Anterior cingulate cortex (tissue), 58 donors: ENCODE measurements at places on chromosomes 16 and 17.

- DNase-seq = no peak
These were observed 55.5 kb downstream of the HS3ST4 start for GRCh38 chr16:25747160-25747758.

GRCh38 chr16:31476303-31477219, 4.6 kb downstream of the TGFB1I1 start:
- DNase-seq = no peak

DNA sequence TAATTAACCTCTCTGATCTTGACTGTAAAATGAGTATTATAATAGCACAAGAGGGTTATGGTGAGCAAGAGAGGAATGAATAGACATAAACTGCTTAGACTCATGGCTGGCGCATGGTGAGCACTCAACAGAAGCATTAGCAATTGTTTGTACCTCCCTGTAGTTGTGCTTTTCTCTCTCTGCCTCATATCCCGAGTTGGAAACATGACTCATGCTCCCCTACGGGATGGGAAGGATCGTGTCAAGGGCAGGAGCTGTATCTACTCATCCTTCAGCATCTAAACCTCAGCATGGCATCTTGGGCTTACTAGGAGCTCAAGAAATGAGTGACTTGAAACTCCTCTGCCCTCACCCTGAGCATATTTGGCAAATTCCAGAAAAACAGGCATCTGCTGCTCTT, 299.6 kb downstream of the MAP2K4 start:
- no peak for DNase-seq

DNA sequence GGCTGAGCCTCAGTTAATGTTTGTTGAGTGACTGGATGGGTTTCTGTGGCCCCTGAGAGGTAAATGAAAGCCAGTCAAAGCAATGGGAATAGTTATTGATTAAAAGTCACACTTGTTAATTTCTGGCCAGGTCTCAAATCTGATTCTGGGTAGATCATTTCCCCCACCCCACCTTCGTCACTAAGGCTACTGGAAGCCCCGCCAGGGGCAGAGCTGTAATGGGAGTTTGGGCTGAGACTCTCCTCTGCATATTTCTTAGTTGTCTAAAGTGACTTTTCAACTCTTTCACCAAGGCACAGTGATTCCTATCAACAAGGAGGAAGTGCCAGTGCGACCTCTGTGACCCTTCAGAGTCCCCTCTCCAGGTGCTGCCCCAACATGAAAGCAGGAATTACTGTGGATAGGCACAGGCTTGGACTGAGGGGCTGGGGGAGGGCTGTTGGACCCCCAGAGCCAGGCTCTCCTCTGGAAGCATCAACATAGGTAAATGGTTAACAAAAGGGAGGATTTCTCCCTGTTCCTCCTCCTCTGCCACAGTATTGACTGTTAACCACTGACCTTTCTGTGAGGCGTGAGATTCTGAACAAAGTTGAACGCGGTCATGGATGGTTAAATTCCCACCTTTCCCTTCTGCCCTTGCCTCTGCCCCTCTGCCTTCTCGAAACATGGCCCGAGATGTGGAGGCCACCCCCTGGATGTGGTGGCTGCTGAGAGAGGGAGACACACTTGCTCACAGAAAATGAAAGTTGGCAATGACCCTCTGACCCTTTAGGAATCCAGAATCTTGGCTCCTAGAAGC, 20.8 kb upstream of the TBX2 start:
- no peak for DNase-seq

- DNase-seq = no peak
These were observed 13.0 kb upstream of the TMEM92 start for GRCh38 chr17:50261051-50261915.

DNA sequence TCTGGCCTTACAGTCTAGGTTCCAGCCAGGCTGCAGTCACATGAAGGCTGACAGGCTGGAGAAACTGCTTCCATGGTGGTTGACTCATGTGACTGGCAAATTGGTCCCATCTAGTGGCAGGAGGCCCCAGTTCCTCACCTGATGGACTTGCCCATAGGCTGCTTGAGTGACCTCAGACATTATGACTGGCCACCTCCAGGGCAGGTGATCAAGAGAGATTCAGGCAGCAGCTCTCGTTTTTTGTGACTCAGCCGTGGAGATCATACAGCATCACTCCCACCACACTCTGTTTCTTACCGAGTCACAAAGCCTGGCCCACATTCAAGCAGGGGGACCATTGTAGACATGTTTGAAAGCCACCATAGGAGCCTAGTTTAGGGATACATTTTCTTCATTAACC, 34.5 kb downstream of the SIAH1 start:
- no peak for DNase-seq

GRCh38 chr17:47704736-47705135, 10.8 kb downstream of the TBKBP1 start:
- DNase-seq = no peak

GRCh38 chr17:82998637-82999036, 80.8 kb upstream of the METRNL start:
- no peak for DNase-seq

GRCh38 chr17:74757931-74758847, 9.8 kb downstream of the NHERF1 start:
- no peak for DNase-seq

GRCh38 chr17:40952661-40953060, 14.1 kb downstream of the KRT39 start:
- DNase-seq = no peak

- no peak for DNase-seq
These were observed 13.6 kb upstream of the DOC2B start for GRCh38 chr17:194828-195602.

DNA sequence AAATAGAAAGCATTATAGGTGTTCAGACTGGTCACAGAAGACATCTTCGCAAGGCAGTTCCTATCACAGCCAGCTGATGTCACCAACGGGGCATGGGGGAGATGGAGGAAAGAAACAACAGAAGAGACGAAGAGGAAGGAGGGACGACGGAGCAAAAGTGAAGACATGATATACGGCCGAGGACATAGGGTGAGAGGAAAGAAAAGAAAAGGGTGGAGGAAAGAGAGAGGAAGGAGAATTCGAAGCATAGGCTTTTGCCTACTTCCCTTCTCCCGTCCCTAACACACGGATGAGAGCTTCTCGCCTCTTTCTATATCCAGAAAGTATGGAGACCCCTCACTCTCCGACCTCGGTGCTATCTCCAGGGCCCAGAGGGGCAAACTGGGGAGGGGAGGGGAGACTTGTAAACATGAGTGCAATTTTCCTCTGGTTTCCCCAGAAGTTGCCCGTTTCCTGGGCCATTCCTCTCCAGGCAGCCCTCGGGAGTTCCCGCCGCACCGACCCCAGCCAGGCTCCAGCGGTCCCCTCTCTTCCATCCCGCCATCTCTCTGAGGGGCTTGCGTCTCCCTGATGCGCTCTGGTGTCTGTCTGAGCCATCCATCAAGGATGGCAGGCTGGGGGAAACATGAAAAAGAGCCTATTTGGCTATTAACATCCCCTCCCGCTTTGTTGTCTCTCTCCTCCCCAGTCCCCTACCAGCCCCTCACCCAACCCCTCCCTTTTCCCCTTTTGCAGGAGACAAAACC, 26.0 kb downstream of the COPZ2 start:
- no peak for DNase-seq

DNA sequence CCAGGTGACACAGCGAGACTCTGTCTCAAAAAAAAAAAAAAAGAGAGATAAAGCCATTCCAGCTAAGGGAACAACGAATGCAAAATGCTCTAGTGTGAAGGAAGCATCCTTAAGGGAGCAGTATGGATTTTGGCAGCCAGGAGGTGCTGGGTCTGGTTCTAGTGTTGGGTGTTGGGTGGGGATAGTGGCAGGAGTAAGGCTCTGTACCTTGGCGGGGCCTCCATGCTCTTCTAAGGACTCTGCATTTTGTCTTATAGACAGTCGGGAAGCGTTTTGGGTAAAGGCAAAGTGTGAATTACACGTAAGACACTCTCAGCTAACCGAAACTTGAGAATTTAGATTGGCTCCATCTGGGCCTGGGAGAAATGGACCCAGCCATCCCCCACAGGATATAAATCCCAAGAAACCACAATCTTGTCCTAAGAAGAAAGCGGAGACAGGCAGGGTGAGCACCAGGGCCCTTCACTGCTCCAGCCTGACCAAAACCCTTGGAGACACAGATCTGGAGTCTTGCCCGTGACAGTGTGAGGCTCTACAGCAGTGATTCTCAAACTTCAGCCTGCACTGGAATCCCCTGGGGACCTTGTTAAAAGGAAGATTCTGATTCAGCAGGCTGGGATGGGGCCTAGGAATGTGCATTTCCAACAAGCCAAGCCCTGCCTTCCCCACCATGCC, 33.1 kb upstream of the PHB1 start:
- DNase-seq = no peak

DNA sequence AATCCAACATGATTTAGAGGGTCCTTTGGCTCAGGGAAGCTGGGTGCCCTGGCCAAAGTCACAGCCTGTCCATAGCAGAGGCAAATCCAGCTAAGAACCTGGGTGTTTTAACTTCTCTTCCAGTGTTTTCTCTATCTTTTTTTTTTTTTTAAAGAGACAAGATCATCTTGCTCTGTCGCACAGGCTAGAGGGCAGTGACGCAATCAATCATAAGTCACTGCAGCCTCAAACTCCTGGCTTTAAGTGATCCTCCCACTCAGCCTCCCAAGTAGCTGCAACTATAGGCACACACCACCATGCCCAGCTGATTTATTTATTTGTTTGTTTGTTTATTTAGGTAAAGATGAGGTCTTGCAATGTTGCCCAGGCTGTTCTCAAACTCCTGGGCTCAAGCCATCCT, 14.8 kb upstream of the GRIN2A start:
- no peak for DNase-seq

DNA sequence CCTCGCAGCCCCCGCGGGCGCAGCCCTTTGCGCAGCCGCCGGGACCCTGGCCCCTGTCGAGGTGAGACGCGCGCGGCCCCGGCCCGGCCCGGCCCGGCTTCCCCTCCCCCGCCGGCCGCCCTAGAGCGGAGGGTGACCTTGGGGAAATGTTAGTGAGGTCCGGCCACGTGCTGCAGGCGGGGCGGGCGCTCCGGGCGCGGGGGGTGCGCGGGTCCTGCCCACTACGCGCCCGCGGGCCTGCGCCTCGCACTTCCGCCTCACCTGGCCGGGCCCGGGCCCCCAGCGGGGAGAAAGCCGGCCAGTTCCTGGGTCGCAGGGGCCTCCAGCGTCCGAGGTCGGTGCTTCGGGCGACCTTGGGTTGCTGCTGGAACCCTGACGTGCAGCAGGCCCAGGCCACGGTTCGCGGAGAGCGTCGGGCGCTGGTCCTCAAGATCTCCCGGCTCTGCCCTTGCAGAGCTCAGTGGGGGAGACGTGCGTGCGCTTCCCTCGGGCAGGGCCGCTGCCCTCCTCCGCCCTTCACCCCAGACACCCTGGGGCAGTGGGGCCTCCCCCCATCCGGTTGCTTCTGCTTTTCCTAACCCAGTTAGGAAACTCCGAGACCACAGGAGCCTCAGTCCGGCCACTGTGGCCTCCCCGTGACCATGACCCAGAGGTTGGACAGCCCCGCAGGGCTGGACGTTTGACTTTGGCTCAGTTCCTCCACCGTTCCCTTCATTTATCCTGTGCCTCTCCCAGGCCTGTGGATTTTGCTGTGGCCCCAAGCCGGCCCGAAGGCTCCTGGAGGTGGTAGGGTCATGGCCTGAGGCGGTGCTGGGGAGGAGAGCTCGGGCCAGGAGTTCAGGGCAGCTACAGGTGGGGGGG, 791 bp downstream of the MCRIP2 start:
- DNase-seq = peak; percentile 19

- no peak for DNase-seq
These were observed 224.2 kb downstream of the PARN start for GRCh38 chr16:14405611-14406537.

- DNase-seq = no peak
These were observed 15.9 kb downstream of the SOX9 start for GRCh38 chr17:72136692-72137091.

DNA sequence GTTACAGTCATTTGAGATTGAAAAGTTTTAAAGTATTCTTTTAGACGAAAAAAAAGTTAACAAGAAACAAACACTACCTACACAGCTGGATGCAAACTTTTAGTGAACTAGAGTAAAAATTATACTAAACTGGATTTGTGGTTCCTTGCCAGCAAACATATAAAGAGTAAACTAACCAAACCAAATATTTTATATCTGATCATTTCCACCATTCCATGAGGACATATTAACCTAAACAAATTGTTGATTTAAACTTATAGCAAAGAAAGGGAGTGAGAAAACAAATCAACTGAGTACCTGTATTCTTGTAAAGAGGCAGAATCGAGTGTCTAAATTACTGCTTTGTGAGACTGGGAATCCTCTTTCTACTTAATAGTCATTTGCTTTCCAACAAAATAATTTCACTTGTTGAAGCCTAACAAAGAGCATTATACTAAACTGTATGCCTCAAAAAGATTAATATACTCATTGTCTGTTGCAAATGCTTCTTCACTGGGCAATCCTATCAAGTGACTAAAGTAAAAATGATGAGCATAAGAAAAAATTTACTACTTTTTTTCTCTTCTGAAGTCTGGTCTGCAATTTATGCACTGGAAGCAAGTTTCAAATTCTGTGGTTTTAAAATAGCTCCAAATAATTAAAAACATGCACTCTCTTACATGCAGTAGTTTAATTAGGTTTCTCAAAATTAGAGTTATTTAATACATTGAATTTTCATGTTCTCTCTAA, 37.5 kb downstream of the AKAP10 start:
- DNase-seq = no peak

- DNase-seq = peak; percentile 80
These were observed at the start of gene SRCAP for GRCh38 chr16:30698816-30699614. TSS of gene SRCAP (plus strand) at chr16:30699171. CDS start at chr16:30700825, 1,654 bp downstream.

DNA sequence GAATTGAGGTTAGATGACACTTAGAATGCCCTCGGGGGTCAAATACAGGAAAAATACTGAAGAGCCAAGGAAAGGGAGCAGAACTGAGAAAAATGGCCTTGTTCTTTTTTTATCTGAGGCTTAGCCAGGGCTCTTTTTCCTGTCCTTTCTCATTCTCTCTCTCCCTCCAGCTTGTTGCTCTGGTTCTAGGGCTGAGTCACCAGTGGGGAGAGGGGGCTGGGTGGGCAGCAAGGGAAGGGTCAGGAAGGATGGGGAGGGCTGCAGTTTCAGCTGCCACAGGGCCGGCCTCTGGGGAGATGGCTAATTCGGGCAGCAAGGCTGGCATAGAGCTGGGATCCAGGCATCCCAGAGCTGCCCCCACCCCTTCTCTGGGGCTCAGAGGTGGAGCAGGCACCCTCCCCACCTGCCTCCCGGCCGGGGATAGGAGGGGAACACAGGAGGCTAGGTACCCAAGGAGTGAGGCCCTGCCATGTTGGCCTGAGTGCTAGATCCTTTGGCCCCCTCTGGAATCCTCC, 3.9 kb downstream of the ITGA3 start:
- no peak for DNase-seq

DNA sequence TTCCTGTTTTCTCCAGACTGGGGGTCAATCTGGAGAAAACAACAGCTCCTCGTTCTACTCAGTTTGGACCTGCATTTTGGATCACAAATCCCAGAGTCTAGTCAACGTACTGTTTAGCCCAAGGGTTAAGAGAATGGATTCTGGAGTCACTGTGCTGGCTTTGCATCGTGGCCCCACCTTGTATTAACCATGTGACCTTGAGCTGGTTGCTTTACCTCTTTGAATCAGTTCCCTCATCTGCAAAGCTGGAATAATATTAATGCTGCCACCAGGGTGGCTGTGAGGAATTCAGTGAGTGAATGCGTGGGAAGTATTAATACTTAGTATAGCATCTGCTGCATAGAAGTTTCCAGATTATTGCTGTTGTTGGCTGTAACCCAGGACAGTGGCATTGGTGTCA, 11.3 kb upstream of the DHRS7C start:
- DNase-seq = no peak
